Activated naive CD4-positive, alpha-beta T cell (primary cell): ENCODE measurements at places on chromosomes 2 and 18.

DNA sequence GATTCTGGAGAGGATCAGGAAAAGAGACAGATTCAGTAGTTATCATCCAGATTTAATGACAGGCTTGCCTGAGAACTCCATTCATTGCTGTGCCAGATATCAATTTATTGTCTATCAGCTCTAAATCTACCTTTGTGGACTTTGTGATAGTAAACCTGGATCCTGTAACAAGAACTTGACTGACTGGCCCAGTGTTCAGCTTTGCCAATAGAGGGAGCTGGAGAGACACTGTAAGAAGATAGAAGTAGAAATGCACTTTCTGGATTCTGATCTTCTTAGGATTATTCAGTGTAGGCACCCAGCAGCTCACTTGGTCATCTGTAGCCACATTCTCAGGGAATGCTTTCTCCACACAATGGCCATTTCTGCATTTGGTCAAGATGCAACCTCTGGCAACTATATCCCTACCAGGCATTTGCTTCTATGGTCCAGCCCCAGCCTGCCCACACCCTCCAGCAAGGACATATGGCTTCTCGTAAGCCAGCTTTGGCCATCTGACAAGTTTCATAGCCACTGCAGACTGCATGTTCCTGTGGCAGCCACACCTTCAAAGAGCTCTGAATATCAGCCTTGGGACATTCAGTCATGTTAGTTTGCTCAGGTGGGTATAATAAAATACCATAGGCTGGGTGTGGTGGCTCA, 6.1 kb upstream of the SERPINB8 start:
- DNase-seq: peak; percentile 1

DNA sequence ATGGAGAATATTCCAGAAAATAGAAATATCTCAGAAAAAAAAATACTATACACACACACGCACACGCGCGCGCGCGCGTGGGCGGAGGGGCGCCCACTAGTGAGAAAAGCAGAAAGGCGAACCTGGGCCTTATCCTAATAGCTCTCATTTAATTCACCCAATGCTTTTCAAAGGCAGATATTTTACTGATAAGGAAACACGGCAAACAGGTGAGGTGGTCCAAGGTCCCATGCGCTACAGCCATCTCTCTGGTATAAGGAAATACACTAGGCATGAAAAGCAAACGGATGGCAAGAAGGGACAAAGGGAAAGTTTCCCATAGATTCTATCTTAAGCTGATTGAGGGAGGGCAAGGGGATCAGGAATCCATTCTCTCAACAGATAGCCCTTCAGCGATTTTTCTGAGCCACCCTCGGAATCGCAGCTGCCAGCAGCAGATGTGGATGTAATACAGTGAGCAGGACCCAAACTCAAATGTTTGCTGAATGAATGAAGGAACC, 136.7 kb downstream of the TMEM247 start:
- no peak for DNase-seq

- DNase-seq: no peak
Measured at GRCh38 chr2:85540133-85540648, 1.2 kb downstream of the MAT2A start.

DNA sequence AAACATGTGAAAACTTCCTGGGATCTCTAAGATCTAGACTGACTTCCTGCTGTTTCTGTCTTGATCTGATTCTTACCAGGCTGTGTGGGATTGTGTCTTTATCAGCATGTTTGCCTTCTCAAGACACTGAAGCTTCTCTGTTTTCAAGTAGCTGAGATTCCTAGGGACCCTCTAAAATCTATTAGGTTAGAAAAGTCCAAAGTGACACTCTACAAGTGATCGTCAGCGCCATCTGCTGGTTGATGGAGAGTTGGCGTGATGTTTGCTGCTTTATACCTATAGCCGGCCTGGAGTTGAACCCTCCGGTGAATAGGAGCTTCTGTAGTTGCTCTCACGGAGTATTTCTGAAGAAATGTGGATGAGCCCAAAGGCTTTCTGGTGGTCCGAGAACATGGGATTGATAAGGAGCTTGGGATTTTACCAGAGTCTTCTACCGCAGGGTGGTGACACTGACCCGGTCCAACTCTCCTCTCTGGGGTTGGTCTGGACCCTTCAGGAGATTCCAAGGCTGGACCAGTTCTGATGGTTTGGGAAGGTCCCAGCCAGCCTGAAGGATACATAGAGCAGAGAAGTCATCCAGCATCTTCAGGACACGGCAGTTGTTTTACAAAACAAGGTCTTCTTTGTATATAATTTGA, 96.0 kb upstream of the TTC39C start:
- peak; percentile 72 for DNase-seq

DNA sequence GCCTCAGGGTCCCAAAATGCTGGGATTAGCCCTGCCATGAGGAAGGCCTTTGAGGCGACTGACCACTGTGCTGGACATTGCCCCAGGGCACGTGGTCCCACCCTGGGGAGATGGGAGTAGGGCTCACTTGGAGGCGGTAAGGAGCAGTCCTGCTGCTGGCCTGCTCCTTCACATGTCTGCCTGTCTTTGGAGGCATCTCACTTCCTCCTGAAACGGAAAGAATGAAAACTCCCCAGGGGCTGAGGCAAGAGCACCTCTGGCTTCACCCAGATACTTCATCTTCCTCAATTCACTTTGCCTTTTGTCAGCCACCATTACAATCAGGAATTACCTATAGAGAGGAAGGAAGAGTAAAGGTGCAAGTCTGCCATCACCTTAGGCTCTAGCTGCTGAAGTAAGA, 59.9 kb upstream of the GATA6 start:
- DNase-seq: no peak

DNA sequence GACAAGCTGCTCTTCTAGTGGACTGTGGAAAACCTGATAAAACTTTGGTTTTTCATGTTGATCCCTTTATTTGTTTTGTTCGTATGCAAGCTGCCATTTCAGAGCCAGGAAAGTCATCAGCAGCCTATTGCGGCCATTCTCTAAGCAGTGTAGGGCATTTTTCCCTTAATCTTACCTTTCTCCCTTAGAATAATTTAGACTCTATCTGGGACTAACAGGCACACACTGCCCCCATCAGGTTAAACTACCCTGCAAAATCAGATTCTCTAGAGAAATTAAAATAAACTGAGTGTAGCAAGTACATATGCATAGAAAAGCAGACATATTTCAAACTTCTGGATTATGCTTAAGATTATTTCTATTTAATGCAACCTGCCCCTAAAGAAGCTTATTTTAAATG, 347.5 kb downstream of the METTL4 start:
- DNase-seq: no peak

DNA sequence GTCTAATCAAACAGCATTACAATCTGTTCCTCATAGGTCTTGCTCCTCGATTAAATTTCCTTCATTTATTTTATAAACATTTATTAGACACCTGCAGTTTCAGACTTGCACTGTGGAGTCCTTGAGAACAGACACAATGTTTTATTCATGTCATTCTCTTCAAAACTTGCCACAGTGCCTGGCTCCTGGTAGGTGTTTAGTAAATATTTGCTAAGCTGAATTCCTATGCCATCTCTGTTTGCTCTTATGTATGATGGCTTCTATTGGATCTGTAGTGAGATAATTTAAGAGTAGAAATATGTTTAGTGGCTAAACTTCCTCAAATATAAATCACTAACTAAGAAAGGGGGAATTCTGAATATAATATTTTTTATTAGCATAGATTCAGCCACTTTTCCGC, 61.4 kb downstream of the LRATD1 start:
- DNase-seq: no peak

DNA sequence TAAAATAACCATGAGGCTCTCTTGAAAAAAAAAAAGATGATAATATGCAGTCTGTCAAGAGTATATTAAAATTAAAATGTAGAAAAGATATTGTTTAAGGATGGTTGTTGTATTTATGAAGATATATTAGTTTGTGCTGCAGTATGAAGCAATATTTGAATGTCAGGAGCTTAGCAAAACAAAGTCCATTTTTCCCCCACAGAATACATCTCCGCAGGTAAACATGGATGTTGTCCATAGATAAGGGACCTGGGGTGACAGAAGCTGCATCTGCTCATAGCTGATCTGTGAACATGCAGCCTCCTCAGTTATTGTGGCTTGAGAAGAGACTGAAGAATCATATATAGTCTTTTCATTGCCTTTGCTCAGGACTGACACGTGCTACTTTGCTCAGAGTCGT, 366.1 kb upstream of the MMADHC start:
- DNase-seq: no peak

DNA sequence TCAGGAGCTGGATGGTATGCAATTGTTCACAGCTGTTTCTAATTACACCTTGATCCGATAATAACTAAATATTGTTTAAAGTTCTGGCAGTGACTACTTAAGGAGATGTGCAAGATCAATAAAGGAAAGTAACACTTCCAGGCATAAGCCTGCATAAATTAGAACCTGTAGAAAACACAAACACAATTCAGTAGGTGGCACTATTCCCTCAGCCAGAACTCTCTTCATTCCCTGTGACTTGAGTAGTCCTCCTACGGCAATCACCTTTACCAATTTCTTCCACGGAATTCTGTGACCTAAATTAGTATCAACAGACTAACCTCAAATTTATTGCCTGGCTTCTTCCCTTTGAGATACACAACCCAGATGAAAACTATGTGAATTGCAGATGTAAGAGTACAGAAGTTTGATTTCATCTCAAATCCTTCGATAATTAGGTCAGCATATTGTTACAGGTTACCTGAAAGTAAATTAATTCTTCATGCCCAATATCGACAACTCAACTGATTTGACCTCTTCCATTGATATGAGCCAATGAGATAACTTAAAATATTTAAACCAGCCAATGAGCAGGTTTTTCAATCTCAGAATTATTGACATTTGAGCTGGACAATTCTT, 137.8 kb downstream of the PID1 start:
- DNase-seq: no peak

DNA sequence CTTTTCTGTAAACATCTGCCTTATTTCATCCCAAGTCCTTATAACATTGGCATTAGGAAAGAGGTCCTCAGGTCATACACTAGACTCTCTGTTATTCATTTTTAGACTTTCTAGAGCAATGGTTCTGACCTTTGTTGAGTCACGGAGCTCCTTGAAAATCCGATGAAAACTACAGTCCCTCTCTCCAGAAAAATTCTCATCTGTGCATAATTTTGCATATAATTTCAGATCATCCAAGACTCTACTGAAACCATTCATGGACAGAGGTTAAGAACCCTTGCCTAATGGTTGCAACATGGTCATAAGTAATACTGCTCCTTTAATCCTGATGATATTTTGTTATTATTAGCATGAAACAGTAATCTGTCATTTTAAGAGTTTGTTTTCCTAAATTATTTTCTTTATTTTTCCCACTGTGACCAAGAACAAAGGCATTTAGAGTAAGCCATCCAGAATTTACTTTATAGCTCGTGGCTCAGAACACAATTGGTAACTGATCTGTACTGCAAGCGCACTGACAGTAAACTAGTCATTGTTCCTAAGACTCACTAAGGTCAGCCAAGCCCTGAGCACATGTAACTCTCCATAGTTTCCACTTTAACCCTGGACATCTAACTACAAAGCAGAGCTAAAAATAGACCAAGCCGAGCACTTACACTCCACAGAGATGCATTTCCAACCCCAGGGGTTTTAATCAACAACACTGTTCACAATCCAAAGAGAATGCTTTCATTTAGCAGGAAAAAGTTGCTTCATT, 8.4 kb downstream of the MYOM1 start:
- no peak for DNase-seq

GRCh38 chr2:137975280-137976271, 11.3 kb downstream of the HNMT start:
- no peak for DNase-seq

- no peak for DNase-seq
Measured at GRCh38 chr18:37669991-37670534, 104.5 kb upstream of the CELF4 start.

- DNase-seq: no peak
Measured at GRCh38 chr2:68362749-68363148, 2.3 kb upstream of the PLEK start.

- DNase-seq: no peak
Measured at GRCh38 chr2:126645211-126645618, 10.7 kb upstream of the GYPC start.

DNA sequence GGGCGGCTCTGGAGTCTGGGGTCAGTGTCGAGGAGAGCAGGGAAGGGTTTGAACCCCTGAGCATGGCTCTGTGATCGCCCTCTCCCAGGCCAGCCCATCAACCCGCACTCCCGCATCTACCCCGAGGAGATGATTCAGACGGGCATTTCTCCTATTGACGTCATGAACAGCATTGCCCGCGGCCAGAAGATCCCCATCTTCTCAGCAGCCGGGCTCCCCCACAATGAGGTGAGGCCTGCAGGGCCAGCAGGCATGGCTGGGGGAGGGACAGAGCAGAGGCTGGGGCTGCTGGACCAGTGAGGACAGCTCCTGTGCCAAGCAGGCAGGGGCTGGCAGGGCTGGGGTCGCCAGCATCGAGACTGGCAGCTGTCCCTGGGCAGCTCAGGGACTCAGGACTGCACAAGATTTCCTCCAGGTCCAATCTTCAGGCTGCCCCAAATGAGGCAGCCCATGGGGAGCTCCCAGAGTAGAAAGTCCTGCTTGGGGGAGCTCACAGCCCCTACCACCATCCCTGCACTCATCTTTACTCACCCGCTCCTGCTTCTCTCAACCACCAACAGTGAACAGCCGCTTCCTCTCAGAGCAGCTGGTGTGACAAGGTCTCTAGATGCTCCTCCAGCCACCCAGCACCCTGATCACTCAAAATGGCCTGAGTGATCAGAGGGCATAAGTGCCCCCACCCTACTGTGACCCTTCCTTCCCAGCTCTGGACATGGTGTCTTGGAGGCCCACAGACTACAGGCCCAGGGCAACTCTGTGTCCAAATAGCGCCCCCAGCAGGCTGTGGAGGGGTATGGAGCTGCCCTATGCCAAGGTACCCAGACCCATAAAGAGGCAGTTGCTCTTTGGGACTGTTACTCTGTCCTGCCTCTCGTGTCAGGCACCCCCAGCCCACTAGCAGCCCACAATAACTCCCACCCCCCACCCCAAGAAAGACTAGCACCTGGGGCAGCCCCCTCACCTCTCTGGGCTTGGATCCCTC, 18.3 kb upstream of the ANKRD53 start:
- DNase-seq: no peak

DNA sequence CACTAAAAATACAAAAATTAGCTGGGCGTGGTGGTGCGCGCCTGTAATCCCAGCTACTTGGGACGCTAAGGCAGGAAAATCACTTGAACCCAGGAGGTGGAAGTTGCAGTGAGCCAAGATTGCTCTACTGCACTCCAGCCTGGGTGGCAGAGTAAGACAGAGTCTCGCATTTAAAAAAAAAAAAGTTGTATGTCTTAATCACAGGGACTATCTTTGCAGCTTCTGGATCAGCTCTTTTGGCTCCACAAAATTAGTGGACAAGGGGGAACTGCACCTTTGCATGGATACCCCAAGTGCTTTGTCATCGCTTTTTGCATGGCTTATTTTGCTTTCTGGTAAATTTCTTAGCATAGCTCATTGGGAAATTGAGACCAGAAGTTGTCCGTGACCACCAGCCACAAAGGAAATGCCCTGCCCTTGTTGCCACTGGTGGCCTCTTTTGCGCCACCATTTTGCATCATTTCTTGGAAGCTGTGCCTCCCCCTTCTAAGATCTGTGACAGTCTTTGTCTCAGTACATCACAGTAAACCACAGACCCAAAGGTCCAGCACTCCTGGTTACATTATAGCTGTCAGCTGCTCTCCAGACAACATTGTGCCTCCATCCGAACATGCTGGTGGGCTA, 43.9 kb upstream of the PCBP1 start:
- DNase-seq: no peak

- no peak for DNase-seq
Measured at GRCh38 chr2:40471866-40472265, 20.0 kb upstream of the SLC8A1 start.

- DNase-seq: no peak
Measured at GRCh38 chr2:168194784-168195522, 52.4 kb downstream of the STK39 start.
